Stimulated activated CD8-positive, alpha-beta memory T cell treated with anti-CD3 and anti-CD28 coated beads, Interleukin-4, amount 100 ng/mL, for 4 hours (primary cell): ENCODE measurements at places on chromosomes 7 and 10.
A peak's percentile ranks its signal among the peaks of the same experiment; 100 is the strongest.

DNA sequence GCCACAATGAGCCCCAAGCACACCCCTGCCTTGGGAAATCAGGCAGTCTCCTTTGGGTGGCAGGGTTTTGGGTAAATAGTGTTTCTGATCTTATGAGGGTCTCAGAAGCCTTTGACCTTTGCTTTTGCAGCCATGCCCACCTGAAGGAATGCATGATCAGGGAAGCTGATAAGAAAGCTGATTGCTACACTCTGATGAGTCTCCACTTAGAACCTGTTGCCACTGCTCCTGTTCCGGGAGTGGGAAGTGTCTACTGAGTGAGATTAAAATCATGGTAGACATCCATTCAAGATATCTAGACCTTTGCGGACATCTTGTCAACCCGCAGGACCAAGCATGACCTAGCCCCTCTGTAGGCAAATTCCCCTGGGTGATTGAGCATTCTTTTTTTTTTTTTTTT, 282.6 kb downstream of the SKIDA1 start:
- no peak for DNase-seq

DNA sequence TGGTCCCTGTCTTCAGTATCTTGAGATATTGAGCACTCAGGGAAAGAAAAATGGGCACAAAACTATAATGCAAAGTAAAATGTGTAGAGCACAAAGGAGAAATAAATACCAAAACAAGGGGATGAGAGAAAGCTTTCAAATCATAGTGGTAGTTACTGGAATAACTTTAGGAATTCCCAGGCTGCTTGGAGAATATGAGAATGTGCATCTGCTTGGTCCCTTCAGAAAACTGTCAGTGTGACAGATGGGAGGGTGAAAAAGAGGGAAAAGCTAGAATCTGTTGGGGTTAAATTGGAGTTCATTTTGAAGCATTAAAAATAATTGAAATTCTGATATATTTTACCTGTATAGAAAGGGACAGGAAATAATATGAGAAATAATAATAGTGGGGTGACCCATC, 15.3 kb downstream of the ST7 start:
- no peak for DNase-seq

DNA sequence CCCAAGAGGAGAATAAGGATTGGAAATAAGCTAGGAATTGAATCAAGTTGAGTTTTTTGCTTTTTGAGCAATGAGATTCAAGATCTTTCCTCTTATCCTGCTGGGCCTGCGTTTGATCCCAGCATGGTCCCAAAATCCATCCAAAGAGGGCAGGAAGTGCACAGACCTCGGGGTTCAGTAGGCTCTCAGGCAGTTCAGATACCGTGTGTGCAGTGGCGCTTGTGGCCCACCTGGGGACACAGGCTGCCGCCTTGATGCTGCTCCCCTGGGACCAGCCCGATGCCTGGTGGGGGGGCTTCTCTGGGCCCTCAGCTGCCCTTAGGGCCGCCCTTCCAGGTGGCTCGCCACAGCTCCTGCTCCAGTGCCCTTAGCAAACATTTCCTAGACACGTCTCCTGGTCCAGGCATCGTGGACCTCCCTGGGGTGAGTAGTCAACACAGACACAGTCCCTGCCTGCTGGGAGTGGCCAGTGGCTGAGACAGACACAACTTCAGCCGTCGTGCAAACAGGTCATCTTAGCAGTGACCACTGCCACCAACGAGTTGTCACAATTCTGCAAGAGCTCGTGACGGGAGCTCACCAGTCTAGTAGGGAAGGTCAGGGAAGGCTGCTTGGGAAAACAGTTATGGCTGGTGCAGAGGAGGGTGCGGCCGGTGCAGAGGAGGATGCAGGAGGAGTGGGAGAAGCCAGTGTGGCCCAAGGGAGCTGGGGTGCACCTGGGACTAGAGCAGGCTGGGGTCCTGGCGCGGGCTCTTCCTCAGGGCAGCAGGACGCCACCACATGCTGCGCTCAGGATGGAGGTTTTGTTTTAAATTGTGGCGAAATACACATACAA, 21.7 kb upstream of the JAKMIP3 start:
- DNase-seq: no peak

GRCh38 chr7:138565071-138565450, 105.0 kb downstream of the TRIM24 start:
- DNase-seq: no peak

DNA sequence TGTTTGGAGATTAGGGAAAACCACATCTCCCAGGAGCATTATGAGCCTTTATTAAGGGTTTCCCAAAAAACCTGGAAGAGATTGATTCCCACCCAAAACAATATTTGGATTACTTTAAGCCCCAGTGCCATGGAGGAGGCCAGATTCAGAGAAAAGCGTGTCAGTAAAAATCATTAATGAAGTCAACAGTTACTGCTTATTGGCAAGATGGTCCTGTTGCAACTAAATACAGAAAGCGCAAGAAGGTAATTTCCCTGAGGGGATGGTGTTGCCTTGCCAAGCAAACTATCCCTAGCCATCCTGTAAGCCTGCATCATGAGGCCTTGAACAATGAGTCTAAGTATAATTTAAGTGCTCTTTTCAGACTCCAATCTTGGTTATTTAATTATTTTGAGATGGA, 156.6 kb downstream of the SPAG6 start:
- no peak for DNase-seq

GRCh38 chr7:36456138-36456537, 66.5 kb downstream of the ANLN start:
- DNase-seq: no peak

DNA sequence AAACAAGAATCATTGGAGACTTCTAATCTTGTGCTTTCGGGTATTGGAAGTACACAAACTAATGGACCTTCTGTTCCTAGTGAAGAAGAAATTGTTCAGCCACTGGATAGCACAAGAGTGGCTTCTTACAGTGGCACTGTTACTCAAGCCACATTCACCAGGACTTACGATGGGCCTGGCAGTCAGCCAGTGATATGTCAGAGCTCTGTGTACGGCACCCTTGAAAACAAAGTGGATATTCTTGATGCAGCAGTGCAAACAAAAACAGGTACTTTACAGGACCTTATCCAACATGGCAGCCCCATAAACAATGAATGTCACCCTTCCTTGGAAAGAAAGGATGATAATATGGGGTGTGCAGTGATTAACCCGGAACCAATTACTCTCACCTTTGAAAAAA, 61.6 kb downstream of the TASOR2 start:
- no peak for DNase-seq

DNA sequence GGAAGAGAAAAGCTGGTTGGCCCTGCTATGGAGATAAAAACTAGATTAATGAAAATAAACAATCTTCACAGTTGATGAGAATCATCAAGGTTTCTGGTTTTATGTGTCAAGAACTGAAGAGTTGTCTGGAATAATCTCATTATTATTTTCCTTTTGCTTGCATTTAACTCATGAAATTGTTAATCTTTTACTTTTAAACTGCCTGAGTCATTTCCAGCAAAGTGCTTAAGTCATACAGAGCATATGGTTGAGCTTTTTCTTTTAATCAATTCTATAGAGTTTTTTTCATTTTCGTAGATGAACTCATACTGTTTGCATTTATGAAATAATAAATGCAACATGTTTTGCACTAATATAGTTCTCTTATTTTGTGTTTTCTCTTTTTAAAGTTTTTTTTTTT, 747.9 kb downstream of the NXPH1 start:
- DNase-seq: no peak

DNA sequence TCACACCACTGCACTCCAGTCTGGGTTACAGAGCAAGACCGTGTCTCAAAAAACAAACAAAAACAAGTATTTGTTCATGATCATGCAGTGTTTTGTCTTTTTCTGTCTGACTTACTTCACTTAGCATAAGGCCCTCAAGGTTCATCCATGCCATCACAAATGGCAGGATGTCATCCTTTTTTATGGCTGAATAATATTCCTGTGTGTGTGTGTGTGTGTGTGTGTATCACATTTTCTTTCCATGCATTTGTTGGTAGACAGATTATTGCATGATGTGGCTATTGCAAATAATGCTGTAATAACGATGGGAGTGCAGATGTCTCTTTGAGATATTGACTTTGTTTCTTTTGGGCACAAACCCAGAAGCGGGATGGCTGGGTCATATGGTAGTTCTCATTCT, 14.3 kb upstream of the MNX1 start:
- no peak for DNase-seq

GRCh38 chr10:113628607-113629153, 35.2 kb downstream of the NRAP start:
- DNase-seq: no peak

DNA sequence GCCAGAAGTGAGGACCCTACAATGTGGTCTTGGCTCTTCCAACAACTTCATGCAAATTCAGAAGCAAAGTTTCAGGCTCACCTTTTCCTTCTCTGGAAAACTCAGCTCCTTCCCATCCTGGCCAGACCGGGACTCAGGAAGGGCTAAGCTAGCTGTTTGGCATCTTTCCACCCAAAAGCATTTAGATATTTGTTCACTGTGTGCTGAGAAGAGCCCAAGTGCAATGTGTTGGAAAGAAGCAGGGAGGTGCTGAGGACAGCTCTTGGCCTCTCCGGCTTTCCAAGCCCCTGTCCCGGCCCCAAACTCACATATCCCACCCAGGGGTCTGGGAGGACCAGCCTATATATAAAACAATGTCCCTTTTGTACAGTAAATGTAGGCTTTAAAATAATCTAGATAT, 44.5 kb downstream of the MKI67 start:
- DNase-seq: no peak

- DNase-seq: no peak
Observed at GRCh38 chr10:43287056-43288007, 20.5 kb upstream of the RASGEF1A start.

DNA sequence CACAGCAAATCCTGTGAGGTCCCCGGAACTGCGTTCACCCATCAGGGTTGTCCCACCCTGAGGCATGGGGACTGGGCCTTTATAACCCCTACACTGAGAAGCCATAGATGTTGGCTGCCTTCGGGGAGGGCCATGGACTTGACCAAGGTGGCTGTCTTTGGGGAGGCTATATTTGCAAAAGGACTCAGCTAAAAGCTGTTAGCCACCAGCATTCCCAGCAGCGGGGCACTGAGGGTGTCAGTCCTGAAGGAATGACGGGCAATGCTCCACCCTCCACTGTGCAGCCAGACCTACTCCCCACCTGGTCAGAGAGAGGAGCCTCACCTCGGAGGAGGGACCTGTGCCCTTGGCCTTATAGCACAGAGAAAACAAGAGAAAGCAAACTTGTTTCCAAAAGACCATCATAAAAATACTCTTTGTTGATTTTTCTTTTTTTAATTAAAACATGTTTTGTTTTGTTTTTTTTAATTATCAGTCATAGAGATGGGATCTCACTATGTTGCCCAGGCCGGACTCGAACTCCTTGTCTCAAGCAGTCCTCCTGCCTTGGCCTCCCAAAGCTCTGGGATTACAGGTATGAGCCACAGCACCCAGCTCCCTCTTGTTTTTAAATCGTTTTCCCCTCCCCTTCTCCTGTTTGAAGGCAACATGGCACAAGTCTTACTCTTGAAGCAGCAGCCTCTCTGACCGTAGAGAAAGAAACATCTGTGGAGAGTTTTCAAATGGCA, 26.7 kb upstream of the CUX1 start:
- DNase-seq: no peak

- no peak for DNase-seq
Observed at GRCh38 chr10:36621346-36621745, 504.1 kb upstream of the ANKRD30A start.

GRCh38 chr10:43262902-43263466, 3.9 kb downstream of the RASGEF1A start:
- DNase-seq: no peak

DNA sequence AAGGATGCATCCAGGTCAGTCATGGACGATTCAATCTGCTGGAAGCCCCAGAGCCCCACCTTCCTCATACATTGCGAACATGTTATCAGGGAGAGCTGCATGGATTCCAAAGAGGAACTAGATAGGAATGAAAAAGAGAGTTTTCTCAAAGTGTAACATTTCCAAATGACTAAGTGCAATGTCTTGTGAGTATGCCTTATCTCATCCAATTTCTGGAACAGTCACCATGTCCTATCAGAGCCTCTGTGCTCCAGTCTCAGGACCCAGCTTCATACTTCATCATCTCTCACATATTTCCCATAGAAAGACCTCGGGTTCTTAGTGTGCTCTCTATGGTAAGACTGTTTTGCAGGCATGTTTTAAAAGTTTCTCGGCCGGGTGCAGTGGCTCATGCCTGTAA, 26.8 kb downstream of the ZC3HC1 start:
- no peak for DNase-seq

DNA sequence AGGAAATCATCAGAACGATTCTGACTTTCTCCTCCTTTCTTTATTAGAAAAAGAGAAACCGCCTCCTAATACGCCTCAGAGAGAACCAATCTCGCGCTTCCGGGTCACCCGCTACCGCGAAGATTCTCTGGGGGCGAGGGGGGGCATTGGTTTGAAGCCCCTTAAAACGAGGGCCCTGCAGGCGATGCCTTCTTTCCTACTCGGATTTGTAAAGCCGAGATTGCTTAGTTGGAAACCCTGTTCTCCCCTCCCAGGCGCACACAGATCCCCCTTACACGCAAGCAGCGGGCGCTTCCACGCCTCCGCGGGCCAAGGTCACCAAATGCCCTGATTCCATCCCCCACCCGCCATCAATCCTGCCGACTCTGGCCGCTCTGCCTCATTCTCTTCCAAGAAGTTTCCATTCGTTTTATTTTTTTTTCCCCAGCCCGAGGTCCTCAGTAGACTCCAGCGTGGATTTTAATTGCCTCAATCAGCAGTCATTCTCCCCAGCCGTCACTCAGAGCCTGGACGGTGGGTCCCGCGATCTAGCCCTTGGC, 1.1 kb upstream of the GAD2 start:
- DNase-seq: no peak

- no peak for DNase-seq
Observed at GRCh38 chr10:3774814-3775695, 10.0 kb downstream of the KLF6 start.

- DNase-seq: peak; percentile 16
Observed at GRCh38 chr10:127990846-127991542, 84.1 kb downstream of the PTPRE start.
